Activated CD8-positive, alpha-beta T cell treated with anti-CD3 and anti-CD28 coated beads for 36 hours (primary cell): ENCODE measurements at places on chromosomes 4 and X.

GRCh38 chr4:159608436-159608835 lies 505.6 kb downstream of the RAPGEF2 start:
- H3K4me1 ChIP-seq: no peaks in the 10 kb centered on the region
- H3K27ac ChIP-seq: no peak overlapping the region
- H3K27me3 ChIP-seq: no peaks in the 10 kb centered on the region
- DNase-seq: no peak
- no peaks in the 10 kb centered on the region for H3K36me3 ChIP-seq

GRCh38 chr4:185090592-185090991 lies 52.5 kb upstream of the SLC25A4 start:
- no peak overlapping the region for H3K27ac ChIP-seq
- H3K4me1 ChIP-seq: no peaks in the 10 kb centered on the region
- DNase-seq: no peak
- H3K27me3 ChIP-seq: peaks cover 21% of the 10 kb centered on the region
- H3K4me3 ChIP-seq: no peak overlapping the region

DNA sequence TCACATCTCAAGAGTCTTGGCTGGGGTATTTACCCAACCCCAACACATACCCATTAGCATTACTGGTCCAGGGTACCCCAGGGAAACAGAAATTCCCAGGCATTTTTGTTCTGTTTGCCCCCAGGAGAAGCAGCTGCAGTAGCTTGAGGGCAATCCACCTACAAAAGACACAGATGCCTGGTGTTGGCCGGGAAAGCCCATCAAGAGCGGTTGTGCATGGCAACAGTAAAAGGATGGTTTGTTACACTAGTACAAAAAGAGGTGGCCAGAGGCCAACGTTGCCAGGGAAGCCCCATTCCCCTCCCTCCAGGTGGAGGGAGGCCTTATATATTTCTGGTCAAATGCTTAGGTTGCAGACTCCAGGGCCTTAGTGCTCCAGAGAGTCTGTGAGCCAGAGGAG lies 637.8 kb downstream of the BCOR start:
- DNase-seq: no peak
- H3K27ac ChIP-seq: no peak overlapping the region
- H3K4me3 ChIP-seq: no peak overlapping the region
- H3K36me3 ChIP-seq: no peaks in the 10 kb centered on the region

DNA sequence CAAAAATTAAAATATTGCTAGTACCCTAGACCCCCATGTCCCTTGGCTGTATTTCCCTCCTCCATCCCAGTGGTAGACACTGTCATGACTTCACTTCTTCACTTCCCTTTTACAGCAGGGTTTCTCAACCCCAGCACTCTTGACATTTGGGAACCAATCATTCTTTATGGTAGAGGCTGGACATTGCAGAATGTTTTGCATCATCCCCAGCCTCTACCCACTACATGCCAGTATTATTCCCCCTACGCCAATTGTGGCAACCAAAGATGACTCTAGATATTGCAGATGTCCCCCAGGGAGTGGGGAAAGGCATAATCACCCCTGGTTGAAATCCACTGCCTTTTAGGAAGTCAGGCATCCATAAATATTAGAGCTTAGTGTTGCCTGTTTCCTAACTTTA lies 138.6 kb downstream of the AMELX start:
- H3K27ac ChIP-seq: no peak overlapping the region
- H3K4me3 ChIP-seq: no peak overlapping the region
- no peak for DNase-seq
- H3K36me3 ChIP-seq: no peaks in the 10 kb centered on the region

DNA sequence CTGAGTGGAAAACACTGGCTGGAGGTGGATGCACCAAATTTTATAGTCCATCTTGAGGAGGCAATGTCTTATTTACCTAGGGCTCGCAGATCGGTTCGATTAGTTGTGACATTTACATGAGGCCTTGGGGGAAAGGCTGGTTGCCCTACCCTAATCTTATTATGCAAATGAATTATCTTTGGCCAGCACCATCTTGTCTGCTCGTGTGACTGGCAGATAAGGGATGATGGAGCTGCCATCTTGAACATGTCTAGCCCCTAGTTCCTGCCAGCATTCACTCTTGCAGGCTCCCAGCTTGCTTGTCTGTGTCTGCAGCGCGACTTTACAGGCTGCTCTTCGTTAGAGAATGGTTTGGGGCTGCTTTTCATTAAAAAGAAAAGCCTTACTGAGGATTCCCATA lies 61.9 kb downstream of the SEC24B start:
- peaks cover 4% of the 10 kb centered on the region for H3K4me1 ChIP-seq
- H3K27ac ChIP-seq: no peak overlapping the region
- H3K27me3 ChIP-seq: no peaks in the 10 kb centered on the region
- DNase-seq: no peak

DNA sequence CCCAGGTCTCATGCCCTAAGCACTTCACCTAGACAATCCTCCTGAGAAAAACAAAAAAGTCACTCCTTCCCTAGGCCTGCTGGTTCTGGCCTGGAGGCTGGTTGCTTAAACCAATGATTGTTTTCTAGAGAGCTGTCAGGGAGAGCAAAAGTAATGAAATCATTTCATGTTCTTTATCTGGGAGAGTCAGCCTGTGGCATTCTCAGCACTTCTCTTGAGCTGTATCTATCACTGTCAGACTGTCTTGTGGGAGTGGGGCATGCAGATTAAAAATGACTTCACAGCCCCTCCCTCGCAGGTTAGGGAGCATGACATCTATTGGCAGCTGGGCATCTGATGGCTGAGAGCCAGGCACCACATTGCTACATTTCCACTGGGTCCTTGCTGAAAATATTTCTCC lies 20.4 kb upstream of the TMEM154 start:
- H3K27me3 ChIP-seq: no peaks in the 10 kb centered on the region
- H3K36me3 ChIP-seq: peaks cover 3% of the 10 kb centered on the region
- peaks cover 13% of the 10 kb centered on the region for H3K4me1 ChIP-seq
- DNase-seq: no peak

DNA sequence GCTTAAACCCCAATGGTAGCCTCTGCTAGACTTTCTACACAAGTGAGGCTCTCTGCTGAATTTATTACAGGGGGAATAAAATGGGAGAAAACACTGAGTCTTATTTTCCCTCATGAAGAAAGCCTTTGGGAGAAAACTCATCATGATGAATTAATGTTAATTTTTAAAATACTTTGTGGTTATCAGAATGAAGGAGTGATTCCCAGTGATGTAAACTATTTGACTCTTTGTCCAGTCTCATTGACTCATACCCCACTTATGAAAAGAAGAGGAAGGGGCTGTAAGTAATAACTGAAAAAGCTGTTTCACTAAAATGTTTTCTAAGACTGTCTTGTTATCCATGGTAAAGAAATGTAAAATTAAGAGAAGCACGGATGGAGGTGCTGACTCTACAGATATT lies 208.8 kb downstream of the GRIA3 start:
- H3K36me3 ChIP-seq: no peaks in the 10 kb centered on the region
- no peaks in the 10 kb centered on the region for H3K27me3 ChIP-seq
- no peak overlapping the region for H3K4me3 ChIP-seq
- H3K4me1 ChIP-seq: no peaks in the 10 kb centered on the region

GRCh38 chr4:156303708-156304107 lies 350.0 kb upstream of the CTSO start:
- no peak overlapping the region for H3K27ac ChIP-seq
- no peak overlapping the region for H3K4me3 ChIP-seq
- H3K36me3 ChIP-seq: no peaks in the 10 kb centered on the region
- no peak for DNase-seq

DNA sequence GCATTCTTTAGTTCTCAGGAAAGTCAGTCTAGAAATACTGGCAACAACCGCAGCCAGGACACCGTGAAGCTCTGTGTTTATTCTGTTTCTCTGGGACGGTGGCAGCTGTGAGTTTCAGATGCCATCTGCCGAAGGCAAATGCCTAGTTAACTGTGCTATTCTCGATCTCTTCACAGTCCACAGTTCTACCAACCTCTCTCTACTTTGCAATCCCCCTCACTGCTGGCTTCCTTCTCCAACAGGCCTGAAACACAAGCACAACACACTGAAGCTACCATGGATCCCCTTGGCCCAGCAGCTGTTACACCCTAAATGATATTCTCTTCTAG lies 118.8 kb downstream of the ZNF827 start:
- H3K36me3 ChIP-seq: peaks cover 76% of the 10 kb centered on the region
- no peak for DNase-seq
- H3K4me1 ChIP-seq: peaks cover 25% of the 10 kb centered on the region
- H3K4me3 ChIP-seq: no peak overlapping the region
- no peak overlapping the region for H3K27ac ChIP-seq
